ENCODE measurements at places on chromosomes 2 and 18. TPM values are rescaled to one million over a fixed set of nuclear protein-coding genes. Genes with fewer than 3 reads are reported as not detected.

CNDP1 gene
- not detected for total RNA-seq

FAHD2A gene
- total RNA-seq = 38.6 TPM

KANSL1L gene
- 5.8 TPM for total RNA-seq

KIF1A gene
- total RNA-seq = 4.6 TPM

LAMA3 gene
- total RNA-seq = not detected

MARCO gene
- not detected for total RNA-seq

ACTG2 gene
- total RNA-seq = not detected

CERKL gene
- total RNA-seq = not detected

HOXD1 gene
- not detected for total RNA-seq

PCARE gene
- total RNA-seq = not detected

CIDEA gene
- not detected for total RNA-seq

KCNS3 gene
- not detected for total RNA-seq

CIB4 gene
- total RNA-seq = not detected

MYO5B gene
- not detected for total RNA-seq

TTLL4 gene
- total RNA-seq = 40.4 TPM

G6PC2 gene
- total RNA-seq = not detected

ALPG gene
- total RNA-seq = not detected

HOXD12 gene
- total RNA-seq = not detected

SYT4 gene
- total RNA-seq = not detected

PLA2R1 gene
- not detected for total RNA-seq

PID1 gene
- total RNA-seq = not detected

MRO gene
- not detected for total RNA-seq

SAG gene
- total RNA-seq = 0.23 TPM

C2orf15 gene
- total RNA-seq = 0.58 TPM

FEV gene
- not detected for total RNA-seq

CHRND gene
- not detected for total RNA-seq

GPR45 gene
- not detected for total RNA-seq

EGR4 gene
- total RNA-seq = 0.15 TPM

SLC5A7 gene
- total RNA-seq = not detected

CGREF1 gene
- total RNA-seq = 2.5 TPM

CAVIN2 gene
- total RNA-seq = not detected

PROM2 gene
- total RNA-seq = 0.82 TPM

All from activated CD8-positive, alpha-beta memory T cell treated with anti-CD3 and anti-CD28 coated beads, Interleukin-2, amount 10 ng/mL, durations not matched to agents 7 days and 5 days (primary cell).